ENCODE measurements at places on chromosomes 7 and 10.
A peak's percentile ranks its signal among the peaks of the same experiment; 100 is the strongest.

- DNase-seq, result no peak
Measured at GRCh38 chr10:22649390-22649841, 65.0 kb downstream of the PIP4K2A start.

DNA sequence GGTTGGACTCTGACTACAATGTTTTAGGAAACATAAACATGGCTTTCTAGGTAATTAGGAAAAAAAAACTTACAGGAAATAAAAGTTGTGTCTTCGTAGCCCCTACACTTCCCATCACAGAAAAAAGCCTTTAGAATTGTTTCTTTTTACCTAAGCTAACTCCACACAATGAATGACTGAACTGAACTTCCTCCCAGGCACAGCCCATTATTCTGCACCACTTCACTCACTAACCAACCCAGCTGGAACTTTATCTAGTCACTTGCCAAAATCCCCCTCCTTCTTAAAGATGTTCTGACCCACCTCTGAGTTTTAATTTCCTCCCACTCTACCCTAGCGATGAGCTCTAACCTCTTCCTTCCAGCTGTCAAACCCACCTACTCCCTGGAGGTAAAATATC lies 91.7 kb upstream of the MEOX2 start:
- no peak for DNase-seq

GRCh38 chr7:18059171-18059570 lies 31.5 kb upstream of the PRPS1L1 start:
- DNase-seq, result no peak

DNA sequence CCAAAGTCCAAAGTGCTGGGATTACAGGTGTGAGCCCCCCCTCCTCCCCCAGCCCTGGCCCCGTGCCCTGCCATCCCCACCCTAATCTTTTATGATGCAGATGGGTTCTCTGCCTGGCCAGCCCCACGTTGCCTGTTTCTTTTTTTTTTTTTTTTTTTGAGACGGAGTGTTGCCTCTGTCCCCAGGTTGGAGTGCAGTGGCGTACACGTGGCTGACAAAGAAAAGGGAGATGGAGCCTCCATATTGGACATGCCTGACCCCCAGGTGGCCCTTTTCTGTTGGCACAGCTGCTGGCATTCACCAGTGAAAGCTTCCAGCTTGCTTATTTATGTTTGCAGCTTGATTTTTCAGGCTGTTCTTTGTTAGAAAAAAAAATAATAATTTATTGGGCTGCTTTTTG lies 235.3 kb downstream of the CCDC3 start:
- no peak for DNase-seq

DNA sequence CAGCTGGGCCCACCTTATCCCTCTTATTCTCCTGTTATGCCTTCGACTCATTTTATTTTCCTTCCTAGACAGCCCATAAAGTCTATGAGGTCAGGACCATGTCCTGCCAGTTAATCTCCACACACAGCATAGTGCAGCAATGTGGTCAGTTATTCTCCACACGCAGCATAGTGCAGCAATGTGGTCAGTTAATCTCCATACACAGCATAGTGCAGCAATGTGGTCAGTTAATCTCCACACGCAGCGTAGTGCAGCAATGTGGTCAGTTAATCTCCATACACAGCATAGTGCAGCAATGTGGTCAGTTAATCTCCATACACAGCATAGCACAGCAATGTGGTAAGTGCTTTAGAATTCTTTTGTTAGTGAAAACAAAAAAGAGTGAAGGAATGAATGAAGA lies 77.8 kb downstream of the TEX36 start:
- no peak for DNase-seq

DNA sequence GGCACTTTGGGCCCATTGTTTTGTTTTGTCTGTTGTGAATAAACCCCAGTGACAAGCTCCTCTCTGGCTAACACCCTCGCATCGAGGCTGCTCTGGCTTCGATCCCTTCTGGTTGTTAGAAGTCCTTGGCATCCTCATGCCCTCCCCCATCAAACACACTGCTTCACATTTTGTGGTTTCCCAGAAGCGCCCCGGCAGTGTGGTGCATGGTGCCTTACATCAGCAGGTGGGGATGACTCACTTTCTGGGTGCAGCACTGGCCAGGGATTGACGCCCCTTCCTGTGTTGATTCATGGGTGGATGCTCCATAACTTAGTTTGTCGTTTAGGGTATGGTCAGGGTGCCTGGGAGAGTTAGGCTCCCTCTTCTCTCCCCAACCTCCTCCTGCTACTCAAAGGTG lies 51.4 kb downstream of the PLPP4 start:
- no peak for DNase-seq

GRCh38 chr7:16986755-16987154 lies 105.0 kb upstream of the AGR3 start:
- no peak for DNase-seq

DNA sequence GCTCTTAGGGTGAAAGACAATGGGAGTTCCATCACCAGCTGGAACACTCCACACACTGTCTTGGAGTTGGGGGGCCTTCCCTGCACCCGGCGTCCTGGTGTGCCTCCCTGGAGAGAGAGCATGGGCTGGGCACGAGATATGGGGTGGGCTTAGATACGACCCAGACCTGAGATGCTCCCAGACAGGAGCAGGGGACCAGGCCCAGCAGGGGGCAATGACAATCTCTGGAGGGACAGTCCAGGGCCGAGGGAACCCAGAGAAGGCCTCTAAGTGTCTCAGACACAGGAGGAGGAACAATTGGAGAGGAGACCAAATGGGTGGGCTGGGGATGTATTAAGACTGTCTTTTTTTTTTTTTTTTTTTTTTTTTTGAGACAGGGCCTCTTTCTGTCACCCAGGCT lies 40.0 kb downstream of the MYL10 start:
- no peak for DNase-seq

DNA sequence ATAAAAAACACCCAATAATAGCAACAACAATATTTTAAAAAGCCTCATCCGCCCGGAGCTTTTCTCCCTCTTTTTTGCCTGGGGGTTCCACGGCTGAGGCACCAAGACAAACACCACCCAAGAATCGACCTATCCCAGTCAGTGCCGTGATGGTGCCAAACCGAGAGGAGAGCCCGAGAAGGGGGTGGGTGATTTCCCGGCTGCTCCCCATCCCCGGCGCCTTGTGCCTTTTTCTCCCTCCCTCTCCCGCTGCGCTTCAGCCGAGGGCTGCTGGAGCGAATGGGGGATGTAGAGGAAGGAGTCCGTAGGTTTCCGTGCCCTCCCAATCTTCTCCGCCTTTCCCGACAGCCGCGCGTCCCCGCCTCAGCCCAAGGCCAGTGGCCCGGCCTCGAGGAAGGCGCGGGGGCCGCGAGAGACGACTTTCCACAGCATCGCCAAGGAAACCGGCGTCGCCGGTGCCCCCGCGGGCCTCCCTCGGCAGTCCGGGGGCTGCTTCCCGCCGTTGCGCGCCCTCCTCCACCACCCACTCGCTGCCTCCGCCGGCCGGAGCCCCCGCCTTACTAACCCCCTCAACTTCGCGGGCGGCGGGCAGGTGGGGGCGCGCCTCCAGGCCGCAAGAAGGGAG lies 1.3 kb downstream of the EGR2 start:
- DNase-seq, result no peak

DNA sequence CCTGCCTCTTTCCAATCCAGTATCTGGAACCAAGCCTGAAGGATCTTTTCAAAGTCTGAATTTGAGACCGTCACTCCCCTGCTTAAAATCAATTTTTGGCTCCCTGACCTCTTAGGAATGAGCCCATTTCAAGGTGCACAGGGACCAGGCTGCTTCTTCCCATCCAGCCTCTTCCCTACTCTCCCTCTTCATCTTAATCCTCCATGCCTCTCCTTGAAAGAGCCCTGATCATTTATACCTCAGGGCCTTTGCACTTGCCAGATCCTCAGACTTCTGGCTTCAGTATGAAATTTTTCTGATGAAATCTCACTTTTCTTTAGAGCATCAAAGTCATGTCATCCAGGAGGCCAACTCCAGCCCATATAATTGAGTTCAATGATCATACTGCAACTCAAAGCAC lies 399.5 kb upstream of the CELF2 start:
- no peak for DNase-seq

DNA sequence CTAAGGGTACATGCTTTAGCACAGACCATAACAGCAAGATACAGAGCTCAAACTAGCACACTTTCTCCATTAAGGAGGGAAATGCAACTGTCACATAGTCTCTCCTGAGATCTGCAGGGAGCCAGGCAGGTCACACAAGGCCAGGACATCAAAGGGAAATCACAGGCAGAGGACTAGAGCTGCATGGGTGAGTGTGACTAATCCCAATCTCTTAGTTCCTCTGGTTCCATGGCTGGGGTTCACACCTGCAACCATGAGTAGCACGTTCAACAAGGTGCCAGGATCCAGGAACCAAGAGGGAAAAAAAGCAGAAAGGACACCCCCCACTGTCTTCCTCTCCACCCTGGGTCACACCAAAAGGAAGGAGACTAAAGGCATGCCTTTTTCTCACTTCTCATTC lies 296.5 kb upstream of the STEAP1 start:
- no peak for DNase-seq

GRCh38 chr7:6221340-6222319 lies 50.8 kb downstream of the CYTH3 start:
- peak; percentile 73 for DNase-seq

GRCh38 chr10:19815036-19815730 lies 1.0 kb upstream of the PLXDC2 start:
- no peak for DNase-seq

Data from CD4-positive, alpha-beta T cell treated with Interleukin-2 at 100 ng/mL for 4 hours (primary cell).